ENCODE measurements at places on chromosomes 12 and 14.

GRCh38 chr12:116177017-116177416 lies 100.5 kb downstream of the MED13L start:
- no peak for DNase-seq

- DNase-seq = no peak
Measured at GRCh38 chr14:54646626-54647025, 79.7 kb downstream of the SAMD4A start.

- DNase-seq = no peak
Measured at GRCh38 chr12:128259556-128260070, 7.4 kb upstream of the TMEM132C start.

DNA sequence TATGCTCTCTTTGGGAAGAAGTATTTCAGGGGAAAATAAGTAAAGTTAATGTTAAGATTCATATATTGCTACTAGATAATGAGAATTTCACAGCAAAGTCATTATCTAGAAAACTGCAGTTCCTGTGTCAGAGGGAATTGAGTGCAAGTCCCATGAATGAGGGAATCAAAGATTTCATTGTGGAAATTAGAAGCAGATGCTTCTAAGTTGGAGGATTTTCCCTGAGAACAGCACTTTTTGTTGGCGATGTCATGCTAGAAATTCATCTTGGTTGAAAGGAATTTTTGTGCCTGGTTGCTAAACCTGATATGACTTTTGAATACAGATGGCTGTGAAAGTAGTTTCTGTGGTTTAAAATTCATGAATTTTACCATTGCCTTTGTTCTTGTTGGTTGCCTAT lies 25.6 kb downstream of the FRMD6 start:
- no peak for DNase-seq
